ENCODE measurements at places on chromosomes 7 and 10. TPM values are rescaled to one million over a fixed set of nuclear protein-coding genes. Genes with fewer than 3 reads are reported as not detected.

DNA sequence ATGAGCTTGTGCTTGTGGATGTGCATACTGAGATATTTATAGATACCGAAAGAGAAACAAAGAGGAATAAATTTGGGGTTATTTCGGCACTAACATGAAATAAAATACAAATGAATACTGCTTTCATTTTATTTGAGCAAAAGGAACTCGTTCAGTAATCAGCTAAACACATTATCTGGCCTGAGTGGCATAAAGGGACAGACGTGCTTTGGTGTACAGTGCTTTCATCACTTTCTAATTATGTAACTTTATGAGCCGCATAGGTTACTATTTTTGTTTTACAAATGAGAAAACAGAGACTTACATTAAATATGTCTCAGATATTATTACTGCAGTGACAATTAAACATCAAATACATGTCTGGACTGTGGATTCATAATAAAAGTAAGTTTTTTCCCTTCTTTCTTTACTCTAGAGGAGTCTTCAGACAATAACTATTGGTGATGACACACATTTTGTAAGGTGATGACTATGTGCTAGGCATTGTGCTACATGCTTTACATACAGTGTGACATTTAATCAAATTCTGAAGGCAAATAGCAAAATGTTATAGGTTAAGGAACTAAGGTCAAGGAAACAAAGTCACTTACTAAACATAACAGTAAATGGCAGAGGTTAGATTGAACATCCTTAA is 503.3 kb downstream of the SORCS1 start:
- no peak for DNase-seq

- no peak for DNase-seq
Observed at GRCh38 chr7:7709291-7709690, 9.1 kb downstream of the RPA3 start.

GRCh38 chr10:15335508-15335907 is 35.6 kb downstream of the FAM171A1 start:
- no peak for DNase-seq

DNA sequence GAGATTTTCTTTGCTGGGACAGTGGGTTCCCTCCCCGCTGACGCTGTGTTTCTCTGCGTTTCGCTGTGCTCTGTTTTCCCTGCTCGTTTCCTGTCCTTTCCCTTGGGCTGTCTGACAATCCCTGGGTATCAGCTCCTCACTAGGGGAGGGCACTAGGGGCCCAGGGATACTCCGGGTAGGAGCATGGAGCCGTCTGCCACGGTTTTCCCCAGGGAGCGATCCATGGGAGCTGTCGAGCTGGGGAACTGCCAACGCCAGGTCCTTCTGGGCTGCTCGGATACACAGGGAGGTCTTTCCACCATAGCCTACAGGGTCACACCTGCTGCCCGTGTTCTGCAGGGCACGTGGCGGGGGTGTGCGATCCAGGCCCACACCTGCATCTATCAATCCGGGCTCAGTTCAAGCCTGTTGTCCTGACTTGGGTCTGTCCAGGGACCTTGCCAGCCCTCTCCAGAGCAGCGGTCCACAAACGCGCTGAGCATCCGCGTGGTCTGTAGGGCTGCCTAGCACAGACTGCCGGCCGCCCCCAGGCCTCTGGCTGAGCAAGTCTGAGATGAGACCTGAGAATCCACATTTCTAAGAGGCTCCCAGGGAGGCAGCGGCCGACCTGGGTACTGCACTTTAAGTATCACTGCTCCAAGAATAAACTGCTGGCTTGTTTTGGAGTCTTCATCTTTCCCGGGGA is 263.1 kb downstream of the ELFN1 start:
- no peak for DNase-seq

DNA sequence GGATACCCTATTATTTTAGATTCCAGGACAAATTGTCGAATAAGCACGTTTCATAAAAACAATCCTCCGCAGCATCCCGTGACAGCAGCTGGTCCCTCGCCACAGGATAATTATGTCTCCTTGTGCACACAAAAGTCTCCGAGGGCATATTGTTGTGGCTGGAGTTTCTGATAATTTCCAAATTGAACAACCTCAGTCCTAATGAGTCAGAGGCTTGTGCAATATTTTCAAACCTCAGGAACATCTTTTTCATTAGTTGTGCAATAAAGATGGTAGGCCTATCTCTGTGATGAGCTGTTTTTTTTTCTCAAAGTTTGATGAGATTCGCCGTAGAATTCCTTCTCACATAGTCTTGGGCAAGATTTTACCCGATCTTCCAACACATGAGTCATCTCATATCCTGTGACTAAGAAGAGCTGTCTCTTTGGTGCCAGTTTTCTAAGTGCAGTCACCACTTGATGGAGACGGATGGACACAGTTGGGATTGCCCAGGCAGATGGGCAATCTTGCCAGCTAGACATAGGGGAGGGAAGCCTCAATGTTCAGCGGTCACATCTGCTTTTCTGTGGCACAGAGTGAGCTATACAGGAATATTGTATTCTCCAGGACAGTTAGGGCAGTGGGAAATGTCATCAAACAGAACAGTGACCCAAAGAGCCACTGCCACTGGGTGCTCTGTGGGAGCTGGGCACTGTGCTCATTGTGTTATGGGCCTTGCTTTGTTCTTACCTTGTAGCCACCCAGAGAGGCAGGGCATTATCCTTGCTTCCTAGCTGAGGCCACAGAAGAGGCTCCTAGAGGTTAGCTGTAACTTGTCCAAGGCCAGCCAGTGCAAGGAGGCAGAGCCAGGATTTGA is 7.8 kb downstream of the HTRA1 start:
- no peak for DNase-seq

GRCh38 chr10:26781797-26782196 is 79.0 kb downstream of the ABI1 start:
- DNase-seq, result no peak

DNA sequence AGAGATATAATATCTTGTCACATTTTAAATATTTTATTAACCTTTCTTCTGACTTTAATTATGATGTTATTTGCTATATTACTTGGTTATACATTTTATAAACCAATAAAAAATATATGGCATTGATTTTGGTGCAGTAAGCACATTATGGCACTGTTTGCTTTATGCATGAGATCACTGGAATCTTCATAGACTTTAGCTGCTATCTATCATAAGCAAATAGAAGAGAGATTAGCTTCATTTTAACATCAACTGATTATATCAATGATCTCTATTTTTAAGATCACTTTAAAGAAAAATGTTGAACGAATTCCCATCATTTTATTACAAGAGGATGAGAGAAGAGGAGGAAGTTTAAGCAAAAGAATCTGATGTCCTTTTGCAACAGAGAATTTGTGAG is 58.6 kb upstream of the CDK1 start:
- no peak for DNase-seq

- DNase-seq, result no peak
Observed at GRCh38 chr10:115059301-115059898, 33.8 kb upstream of the ATRNL1 start.

DNA sequence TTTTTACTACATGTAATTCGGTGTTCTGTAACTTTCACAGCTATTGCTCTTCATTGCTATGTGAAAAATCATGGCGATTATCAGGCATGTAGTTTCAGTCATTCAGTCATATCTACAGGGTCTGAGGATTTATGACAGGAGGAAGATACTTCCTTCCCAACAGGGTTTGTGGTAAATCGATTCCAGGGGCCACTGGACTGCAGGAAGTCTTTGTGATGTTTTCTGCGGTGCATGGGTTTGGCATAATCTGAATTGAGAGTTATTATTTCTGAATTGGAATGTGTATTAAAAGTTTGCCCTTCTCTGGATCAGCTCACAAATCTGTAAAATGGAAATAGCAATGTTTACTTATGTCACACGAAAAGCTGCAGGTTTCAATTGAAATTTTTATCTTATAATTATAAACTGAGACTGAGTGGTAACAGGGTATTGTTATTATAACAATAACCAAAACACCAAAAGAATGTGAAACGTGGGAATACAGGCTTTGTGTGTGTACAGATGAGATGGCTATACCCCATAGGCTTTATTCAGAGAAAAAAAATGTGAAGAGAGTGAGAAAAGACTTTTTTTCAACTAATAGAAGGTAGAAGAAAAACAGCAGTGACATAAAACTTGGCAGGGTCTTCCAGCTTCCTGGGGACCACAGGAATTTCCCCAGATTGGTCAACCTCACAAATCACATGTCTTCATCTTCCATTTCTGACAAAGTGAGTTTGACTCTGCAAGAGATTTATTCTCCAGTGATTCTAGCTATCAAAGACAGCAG is 307.7 kb upstream of the NFE2L3 start:
- no peak for DNase-seq

- no peak for DNase-seq
Observed at GRCh38 chr7:14054125-14054524, 64.7 kb upstream of the ETV1 start.

- no peak for DNase-seq
Observed at GRCh38 chr7:113099284-113099919, 12.8 kb upstream of the GPR85 start.

DNA sequence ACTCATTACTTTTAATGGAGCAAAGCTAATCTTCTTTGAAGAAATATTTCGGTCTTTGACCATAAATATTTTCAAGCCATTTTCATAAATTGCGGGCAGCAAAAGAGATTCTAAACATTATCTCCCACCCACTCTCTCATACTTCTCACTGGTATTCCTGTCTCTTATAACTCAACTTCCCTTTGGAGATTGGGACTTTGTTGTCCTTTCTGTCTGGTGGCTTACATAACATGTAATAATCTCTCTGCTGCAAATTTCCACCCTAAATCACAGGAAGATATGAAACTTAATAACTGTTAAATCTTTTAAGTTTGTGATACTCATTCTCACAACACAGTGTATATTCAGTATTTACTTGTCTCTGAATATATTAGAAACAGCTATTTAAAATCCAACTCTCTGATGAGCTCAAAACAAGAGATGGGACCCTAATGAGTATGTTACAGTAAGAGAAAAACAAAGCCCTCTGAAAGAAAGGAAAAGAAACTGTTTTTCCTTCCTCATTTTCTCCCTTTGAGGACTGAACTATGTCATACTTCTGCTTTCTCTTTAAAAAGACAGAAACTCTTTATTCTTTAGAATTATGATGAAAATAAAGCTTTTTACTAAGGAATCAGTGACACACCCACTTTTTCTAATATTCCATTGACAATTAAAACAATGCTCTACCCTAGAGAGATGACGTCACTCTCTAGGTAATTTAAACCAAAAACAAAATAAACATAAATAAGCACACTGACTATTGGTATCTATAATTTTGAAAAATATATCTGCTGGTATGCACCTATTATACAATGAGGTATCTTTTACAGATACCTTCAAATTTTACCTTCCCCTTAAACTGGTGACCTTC is 14.7 kb downstream of the CALCR start:
- no peak for DNase-seq

GRCh38 chr10:35433851-35434426 is 97.6 kb downstream of the CCNY start:
- no peak for DNase-seq

GRCh38 chr10:1754506-1755153 is 17.3 kb upstream of the ADARB2 start:
- no peak for DNase-seq

GRCh38 chr10:113473011-113473410 is 79.8 kb upstream of the HABP2 start:
- DNase-seq, result no peak

- DNase-seq, result no peak
Observed at GRCh38 chr7:44269417-44269816, 56.0 kb downstream of the CAMK2B start.

DNA sequence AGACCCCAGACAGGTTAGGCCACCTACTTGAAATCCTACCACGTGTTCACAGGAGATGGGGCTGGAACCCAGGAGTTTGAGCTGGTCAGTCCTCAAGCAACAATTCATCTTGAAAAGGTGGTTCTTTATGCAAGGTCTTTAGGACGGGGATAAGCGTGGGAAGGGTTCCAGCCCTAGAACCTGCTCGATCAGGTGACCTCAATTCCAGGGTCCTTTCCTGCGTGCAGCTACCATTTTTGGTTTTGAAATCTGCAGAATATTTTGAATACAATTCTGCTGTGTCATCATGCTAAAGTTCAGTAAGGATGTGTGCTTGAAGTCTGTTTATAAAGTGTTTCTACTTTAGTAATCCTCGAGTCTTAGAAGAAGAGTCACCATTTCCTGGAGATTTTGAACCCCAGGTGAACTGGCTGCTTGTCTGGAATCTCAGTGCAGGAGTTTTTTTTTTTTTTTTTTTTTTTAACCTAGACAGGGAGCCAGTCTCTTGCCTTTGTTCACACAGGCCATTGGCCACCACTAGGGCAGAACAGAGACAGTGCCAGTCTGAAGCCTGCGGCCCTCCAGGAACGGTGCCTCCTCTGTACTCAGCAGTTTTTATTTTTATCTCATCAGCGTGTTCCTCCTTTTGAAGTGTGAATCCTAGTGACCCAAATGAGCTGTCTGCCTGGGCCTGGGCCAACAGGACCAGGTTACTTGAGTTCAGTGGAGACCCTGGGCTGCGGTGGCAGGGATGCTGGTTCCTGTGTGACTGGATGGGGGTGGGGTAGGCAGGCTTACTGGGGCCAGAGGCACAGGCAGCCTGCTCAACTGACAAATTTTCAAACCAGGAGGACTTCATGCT is 54.6 kb downstream of the EEPD1 start:
- no peak for DNase-seq

DNA sequence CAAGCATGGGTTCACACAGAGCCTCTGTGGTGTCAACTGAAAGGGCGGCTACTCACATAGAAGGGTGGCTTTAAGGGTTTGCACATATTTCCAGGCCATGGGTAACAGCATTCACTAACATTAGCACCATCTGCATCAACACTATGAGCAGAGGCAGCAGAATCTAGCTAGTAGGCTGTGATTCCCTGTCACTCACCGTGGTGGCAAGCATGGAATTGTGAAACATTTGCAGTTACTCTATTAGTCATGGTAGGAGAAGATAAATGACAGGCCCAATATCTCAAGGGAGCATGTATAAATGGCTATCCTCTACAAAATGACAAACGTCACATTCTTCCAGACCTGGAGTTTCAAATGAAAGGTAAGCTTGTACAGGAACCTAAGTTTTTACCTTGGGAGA is 32.2 kb upstream of the CUBN start:
- DNase-seq, result no peak

- no peak for DNase-seq
Observed at GRCh38 chr10:23171232-23171876, 20.8 kb upstream of the PTF1A start.

DNA sequence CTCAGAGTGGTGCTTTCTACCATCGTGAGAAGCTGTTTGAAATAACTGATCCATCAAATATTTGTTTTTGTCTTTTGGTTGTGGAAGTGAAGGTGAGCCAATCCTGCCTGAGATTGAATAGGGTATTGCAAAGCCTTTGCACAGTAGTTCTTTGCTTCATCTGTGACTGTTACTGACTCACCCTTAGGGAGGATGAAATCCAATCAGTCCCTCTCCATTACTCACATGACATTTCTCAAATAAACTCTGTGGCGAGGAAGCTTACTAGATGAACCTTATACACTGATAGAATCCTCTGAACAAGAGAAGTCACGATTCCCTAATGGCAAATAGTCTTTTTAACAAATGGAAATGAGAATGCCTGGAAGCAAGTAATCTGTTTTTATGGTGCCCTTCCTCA is 31.9 kb downstream of the HEPACAM2 start:
- DNase-seq, result no peak

The PRSS1 gene
- not detected for total RNA-seq

The KCNH2 gene
- total RNA-seq, result 1.3 TPM

The NPC1L1 gene
- total RNA-seq, result 0.16 TPM

The FZD1 gene
- not detected for total RNA-seq

The CTTNBP2 gene
- not detected for total RNA-seq

The CHST3 gene
- not detected for total RNA-seq

The BCAP29 gene
- total RNA-seq, result 17.6 TPM

The SLC26A3 gene
- total RNA-seq, result not detected
